Activated naive CD8-positive, alpha-beta T cell treated with anti-CD3 and anti-CD28 coated beads, Interleukin-2, amount 10 ng/mL, durations not matched to agents 7 days and 5 days (primary cell): ENCODE measurements at places on chromosomes 4 and X.

DNA sequence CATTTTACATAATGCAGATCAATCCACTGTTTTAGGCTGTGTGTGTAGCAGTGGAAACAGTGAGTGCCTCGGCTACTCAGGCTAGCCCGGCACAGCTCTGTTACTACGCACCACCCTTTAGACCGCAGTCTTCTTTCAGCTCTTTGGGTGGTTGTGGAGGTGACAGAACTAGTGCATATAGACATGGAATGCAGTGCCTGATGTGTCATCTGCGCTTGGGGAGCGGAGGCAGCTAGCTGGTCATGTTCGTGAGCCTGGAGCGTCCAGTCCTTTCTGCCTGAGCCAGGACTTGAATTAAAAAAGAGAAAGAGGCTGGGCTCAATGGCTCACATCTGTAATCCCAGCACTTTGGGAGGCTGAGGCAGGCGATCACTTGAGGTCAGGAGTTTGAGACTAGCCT, 4.8 kb downstream of the TBC1D14 start:
- no peak overlapping the region for H3K27ac ChIP-seq
- peaks cover 1% of the 10 kb centered on the region for H3K36me3 ChIP-seq
- H3K4me1 ChIP-seq = peaks cover 48% of the 10 kb centered on the region
- H3K4me3 ChIP-seq = no peak overlapping the region
- no peaks in the 10 kb centered on the region for H3K27me3 ChIP-seq

DNA sequence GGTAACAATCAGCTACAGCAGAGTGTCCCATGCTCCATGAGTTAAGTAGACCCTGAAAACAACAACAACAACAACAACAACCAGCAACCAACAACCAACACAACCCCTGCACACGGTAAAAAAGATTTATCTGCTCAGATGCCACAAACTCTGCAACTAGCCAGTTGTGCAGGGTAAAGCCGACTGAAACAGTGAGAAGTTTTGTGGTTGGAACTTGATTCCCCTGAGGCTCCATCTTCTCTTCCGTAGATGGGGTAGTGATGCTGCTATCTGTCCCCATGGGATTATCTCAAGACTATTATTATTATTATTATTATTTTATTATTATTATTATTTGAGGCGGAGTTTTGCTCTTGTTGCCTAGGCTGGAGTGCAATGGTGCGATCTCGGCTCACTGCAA, 50.6 kb upstream of the RAPGEF2 start:
- H3K27ac ChIP-seq = no peak overlapping the region
- H3K36me3 ChIP-seq = no peaks in the 10 kb centered on the region
- peaks cover 7% of the 10 kb centered on the region for H3K4me1 ChIP-seq

- H3K4me1 ChIP-seq = peaks cover 32% of the 10 kb centered on the region
- peak overlapping the region; percentile 56 for H3K4me3 ChIP-seq
- H3K36me3 ChIP-seq = peaks cover 7% of the 10 kb centered on the region
- peak overlapping the region; percentile 31 for H3K27ac ChIP-seq
Measured at GRCh38 chr4:76199664-76200211, 13.9 kb downstream of the SCARB2 start.

DNA sequence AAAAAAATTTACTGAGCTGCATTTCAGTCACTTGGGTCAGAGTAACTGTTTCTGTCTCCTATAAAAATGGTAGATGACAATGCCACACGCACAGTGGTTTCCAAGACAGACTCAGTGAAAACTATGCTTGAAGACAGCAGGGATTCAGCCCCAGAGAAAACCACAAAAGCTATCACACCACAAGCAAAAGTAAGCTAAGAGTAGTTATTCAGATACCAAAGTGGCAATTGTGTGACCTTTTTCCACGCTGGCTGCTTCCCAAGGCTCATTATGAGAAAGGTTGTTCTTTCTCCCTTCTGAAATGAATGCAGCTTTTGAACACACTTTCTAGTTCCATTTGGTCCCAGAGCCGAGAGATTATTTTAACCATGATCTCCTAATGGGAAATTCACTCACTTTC, 46.4 kb upstream of the GPM6B start:
- H3K4me1 ChIP-seq = no peaks in the 10 kb centered on the region
- H3K27ac ChIP-seq = no peak overlapping the region
- H3K36me3 ChIP-seq = no peaks in the 10 kb centered on the region
- H3K4me3 ChIP-seq = no peak overlapping the region

DNA sequence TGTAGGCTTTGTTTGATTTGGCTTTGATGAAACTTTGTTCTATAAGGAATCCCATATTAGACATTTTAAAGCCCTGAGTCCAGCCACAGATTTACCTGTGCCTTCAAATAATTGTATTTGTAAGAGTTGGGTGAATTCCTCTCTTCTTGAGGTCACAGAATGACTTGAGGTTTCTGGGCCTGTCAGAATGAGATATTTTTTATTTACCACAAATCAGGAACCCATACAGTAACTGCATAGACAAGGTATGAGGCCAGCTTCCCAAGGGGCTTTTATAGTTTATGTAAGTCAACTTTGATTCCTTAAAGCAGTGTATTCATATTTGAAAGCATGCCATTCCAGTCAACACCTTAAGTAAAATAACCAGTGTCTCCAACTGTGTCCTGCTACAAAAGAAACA, 29.1 kb upstream of the CXCL3 start:
- no peaks in the 10 kb centered on the region for H3K36me3 ChIP-seq
- H3K4me3 ChIP-seq = no peak overlapping the region
- H3K4me1 ChIP-seq = no peaks in the 10 kb centered on the region

DNA sequence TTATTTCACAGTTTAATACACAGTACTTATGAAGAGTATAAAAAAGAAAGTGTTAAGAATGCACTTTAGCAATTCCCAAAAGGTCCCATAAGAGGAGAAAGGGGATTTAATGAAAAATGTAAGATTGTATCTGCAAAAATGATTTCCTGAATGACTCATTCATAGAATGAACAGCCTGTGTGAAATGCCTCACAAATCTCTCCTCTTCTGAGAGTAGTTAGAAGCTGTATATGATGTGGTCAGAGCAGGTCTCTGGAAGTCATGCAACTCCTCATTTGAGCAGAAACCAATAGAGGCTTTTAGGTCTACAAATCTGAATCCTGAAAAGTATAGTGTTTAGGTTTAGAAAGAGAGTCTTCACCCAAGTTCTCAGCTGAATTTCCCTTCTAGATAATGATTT, 381.3 kb upstream of the INTU start:
- no peaks in the 10 kb centered on the region for H3K27me3 ChIP-seq
- H3K36me3 ChIP-seq = no peaks in the 10 kb centered on the region

DNA sequence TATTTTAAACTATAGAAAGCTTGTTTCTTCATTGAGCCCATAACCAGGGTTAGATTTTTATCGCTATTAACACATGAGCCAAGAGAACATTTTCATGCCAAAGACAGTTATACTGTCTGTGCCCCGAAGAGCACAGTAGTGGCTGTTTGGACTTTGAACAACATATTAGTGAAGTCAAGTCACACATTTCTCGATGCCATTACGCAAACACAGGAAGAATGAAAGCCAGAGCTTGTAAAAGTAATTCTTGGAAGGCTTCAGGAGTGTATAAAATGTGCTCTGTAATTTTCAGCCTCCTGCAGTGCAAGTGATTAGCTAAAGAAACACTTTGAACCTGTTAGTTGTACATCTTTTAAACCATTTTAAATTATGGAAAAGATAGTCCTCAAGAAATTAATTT, 590.7 kb upstream of the PITX2 start:
- DNase-seq = no peak
- H3K27me3 ChIP-seq = no peaks in the 10 kb centered on the region
- H3K36me3 ChIP-seq = no peaks in the 10 kb centered on the region
- H3K4me3 ChIP-seq = no peak overlapping the region
- no peaks in the 10 kb centered on the region for H3K4me1 ChIP-seq
- no peak overlapping the region for H3K27ac ChIP-seq

DNA sequence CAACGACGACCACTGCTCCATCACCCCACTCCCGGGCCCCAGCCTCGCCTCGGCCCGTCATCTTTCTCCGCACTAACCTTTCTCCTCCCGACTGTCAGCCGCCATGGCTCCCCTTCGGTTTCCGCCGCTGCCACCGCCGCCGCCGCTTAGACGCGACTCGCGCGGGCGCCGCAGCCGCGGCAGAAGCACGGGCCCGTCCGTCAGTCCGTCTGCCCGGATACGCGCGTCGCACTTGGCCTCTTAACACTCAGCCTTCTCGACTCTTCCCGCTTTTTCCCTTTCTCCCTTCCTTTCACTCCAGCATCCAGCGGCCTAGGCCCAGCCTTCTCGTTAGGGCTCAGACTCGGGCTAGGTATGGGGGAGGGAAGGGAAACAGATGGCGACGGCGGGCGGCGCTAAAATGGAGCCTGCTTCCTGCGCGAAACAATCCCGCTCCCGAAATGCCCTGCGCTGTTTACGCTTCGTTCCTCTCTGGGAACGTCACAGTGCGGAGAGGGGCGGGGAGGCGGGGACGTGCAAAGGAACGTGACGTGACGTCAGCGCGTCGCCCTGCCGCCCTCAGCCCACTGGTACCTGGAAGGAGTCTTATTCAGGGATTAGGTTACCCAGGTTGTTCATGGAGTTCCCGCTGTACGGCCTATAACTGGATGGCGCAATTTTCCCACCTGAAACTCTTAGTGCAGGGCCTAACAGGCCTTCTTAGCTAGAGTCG, at the start of gene YTHDC1:
Gene YTHDC1 (minus strand): TSS at position 442 of the 712 bp plus-strand sequence. CDS start 337 bp downstream, at position 105.
- H3K36me3 ChIP-seq = peaks cover 5% of the 10 kb centered on the region
- H3K27me3 ChIP-seq = no peaks in the 10 kb centered on the region
- peak; percentile 92 for DNase-seq
- peaks cover 28% of the 10 kb centered on the region for H3K4me1 ChIP-seq

DNA sequence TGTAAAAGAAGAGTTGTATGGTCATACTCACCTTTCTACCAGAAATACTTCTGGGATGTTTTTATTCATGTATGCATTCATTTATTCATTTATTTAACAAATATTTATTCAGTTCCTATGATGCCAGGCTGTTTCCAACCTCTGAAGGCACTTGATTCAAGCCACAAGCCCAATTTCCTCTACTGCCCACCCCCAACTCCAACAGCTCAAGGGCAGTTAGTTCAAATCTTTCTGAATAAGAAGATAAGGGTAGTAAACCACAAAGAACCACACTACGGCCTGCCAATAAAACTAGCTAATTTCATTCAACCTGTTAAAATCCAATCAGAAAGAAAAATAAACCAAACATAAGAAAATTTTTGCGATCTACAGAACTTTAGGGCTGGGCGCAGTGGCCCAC, 31.2 kb downstream of the LRBA start:
- DNase-seq = no peak
- H3K27ac ChIP-seq = no peak overlapping the region
- peaks cover 13% of the 10 kb centered on the region for H3K4me1 ChIP-seq

DNA sequence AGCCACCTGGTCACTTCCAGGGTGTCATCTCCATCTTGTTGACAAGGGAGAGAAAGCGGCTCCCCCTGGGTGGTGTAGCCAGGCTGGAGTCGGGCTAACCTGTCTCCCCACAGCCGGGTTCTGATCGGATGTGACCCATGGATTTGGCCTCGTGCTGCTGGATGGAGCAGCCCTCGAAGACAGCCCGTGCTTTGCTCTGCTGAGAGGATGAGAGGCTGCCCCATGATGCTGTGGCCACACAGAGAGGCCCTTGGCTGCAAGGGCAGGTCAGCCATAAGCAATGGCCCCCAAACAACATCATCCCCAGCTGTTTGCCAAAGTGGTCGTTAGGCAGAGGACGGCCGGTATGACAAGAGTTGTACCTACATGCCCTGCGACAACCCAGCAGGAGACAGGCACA, 106.6 kb downstream of the HMX1 start:
- H3K4me3 ChIP-seq = no peak overlapping the region
- H3K36me3 ChIP-seq = no peaks in the 10 kb centered on the region
- no peaks in the 10 kb centered on the region for H3K4me1 ChIP-seq
- H3K27ac ChIP-seq = no peak overlapping the region

DNA sequence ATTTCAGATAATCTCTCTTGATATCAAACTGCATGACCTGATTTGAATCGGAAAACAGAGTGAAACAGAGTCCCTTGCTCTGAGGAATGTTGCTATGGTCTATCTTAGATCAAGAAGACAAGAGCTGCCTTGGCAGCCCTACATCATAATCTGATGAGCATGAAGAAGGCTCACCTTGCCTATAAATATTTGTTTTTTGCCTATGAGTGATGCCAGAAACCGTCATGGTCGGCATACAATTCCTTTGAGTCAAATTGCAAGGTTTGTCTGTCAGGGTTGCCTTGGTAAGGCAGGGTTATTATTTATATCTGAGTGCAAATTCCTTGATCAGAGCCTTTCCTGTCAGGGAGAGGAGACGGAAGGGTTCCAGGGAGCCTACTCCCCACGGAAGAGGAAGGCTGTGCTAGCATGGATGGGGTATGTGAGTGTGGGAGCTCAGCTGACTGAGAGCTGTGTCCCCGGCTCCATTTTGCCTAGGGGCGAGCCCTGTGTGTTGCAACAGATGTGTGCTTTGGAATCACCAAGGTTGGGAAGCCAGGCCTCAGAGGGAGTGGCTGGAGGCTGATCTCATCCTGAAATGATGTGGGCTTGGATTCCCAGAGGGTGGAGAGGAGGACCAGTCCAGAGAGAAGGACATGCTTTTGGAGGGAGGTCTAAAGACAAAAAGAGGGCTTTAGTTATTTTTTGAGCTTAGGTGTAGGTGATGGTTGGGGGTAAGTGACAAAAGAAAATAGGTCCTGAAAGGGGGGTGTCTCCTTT, 43.6 kb downstream of the RTL9 start:
- H3K4me3 ChIP-seq = no peak overlapping the region
- H3K36me3 ChIP-seq = no peaks in the 10 kb centered on the region
- H3K4me1 ChIP-seq = no peaks in the 10 kb centered on the region
- peaks cover 3% of the 10 kb centered on the region for H3K27me3 ChIP-seq
- no peak overlapping the region for H3K27ac ChIP-seq

DNA sequence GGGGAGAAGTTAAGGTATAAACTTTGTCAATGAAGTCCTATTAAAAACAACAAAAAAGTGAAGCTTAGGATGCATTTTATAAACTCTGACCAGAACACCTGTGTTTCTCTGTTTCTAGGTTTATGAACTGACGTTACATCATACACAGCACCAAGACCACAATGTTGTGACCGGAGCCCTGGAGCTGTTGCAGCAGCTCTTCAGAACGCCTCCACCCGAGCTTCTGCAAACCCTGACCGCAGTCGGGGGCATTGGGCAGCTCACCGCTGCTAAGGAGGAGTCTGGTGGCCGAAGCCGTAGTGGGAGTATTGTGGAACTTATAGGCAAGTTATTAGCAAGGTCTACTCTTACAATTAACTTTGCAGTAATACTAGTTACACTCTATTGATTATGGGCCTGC, 46.6 kb downstream of the HTT start:
- H3K4me3 ChIP-seq = no peak overlapping the region
- H3K4me1 ChIP-seq = peaks cover 5% of the 10 kb centered on the region
- no peak overlapping the region for H3K27ac ChIP-seq
- no peak for DNase-seq
- peaks cover 14% of the 10 kb centered on the region for H3K36me3 ChIP-seq

GRCh38 chrX:49176421-49177326, 5.0 kb downstream of the PLP2 start:
- DNase-seq = no peak
- H3K27ac ChIP-seq = peak overlapping the region; percentile 54
- peaks cover 20% of the 10 kb centered on the region for H3K36me3 ChIP-seq
- H3K4me1 ChIP-seq = peaks cover 14% of the 10 kb centered on the region

GRCh38 chr4:52263607-52264006, 212.5 kb downstream of the SPATA18 start:
- no peak for DNase-seq
- H3K27me3 ChIP-seq = no peaks in the 10 kb centered on the region
- no peak overlapping the region for H3K27ac ChIP-seq
- no peaks in the 10 kb centered on the region for H3K36me3 ChIP-seq
- no peak overlapping the region for H3K4me3 ChIP-seq

GRCh38 chr4:22719218-22719617, 26.5 kb downstream of the GBA3 start:
- no peak for DNase-seq
- H3K27ac ChIP-seq = no peak overlapping the region
- no peak overlapping the region for H3K4me3 ChIP-seq
- no peaks in the 10 kb centered on the region for H3K27me3 ChIP-seq
